Right hindlimb (tissue), 1 donor: ENCODE measurements at places on chromosomes 7 and 10.

- DNase-seq = no peak
Measured at GRCh38 chr7:87210506-87210905, 9.0 kb downstream of the TMEM243 start.

DNA sequence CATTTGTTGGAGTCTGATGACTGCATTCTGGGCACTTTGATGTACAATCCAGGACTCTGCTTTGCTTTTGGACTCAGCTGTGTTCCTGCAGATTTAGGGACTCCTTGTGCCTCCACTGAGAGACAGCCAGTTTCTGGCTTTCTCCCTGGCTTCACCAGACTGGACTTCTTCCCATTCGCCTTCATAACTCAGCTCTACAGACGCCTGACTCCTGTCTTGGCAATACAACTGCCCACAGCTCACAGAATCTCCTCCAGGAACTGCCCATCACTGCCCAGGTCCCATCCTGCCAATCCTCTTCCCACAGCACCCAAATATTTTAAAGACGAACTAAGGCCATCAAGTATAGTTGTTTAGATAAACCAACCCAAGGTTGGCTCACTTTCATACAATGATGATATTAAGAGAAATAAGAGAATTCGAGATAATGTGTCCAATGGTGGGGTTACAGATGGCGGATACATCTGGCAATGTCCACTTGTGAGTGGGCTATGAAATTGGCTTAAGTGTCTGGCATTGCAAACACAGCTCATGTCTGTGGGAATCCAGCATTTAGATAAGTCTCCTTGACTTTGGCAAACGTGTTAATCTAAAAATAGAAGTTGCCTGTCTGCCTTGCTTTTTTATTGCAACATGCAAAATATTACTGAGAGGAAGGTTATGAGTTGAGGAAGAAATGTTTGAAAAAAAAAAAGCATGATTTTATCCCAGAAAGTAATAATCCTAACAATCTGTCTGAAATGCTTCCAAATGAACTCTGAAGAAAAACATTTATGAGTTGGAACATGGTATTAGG lies 95.1 kb downstream of the ITGA8 start:
- DNase-seq = no peak

DNA sequence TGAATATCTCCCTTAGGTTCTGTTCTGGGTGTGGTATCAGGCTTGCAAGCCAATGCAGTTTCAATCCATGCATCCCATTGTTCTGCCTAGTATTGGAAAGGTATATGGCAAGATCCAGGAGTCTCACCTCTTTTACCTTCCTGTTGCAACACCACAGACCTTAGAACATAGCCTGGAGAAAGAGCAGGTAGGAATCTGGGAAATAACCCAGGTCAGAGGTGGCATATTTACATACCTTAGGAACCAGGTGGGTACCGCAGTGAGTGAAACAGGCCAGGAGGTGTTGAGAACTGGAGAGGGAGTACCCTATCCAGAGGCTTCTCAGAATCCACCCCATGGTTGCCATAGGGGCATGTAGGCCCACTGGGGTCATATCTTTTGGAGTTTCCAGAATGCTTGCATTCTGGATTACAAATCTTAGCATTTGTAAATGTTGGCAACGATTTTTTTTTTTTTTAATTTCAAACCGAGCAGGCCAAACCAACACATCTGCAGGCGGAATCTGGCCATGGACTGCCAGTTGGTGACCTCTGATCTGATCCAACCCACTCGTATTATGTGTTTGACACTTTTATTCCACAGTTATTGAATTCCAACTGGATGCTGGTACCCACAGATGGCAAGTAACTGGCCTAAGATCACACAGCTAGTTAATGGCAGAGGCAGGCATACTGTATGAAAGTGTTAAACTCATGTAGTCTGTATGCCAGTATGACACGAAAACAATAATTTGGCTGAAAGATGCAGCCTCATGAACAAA lies 180.3 kb upstream of the TCF7L2 start:
- DNase-seq = no peak

GRCh38 chr7:76225379-76225778 lies 23.7 kb downstream of the SRRM3 start:
- peak; percentile 65 for DNase-seq

- no peak for DNase-seq
Measured at GRCh38 chr10:98316170-98316569, 48.2 kb upstream of the LOXL4 start.

- DNase-seq = no peak
Measured at GRCh38 chr10:43817368-43817767, 168.7 kb upstream of the ZNF32 start.

- DNase-seq = no peak
Measured at GRCh38 chr10:119131512-119132240, 27.8 kb downstream of the DENND10 start.

- no peak for DNase-seq
Measured at GRCh38 chr10:84015877-84016595, 123.3 kb upstream of the GHITM start.

DNA sequence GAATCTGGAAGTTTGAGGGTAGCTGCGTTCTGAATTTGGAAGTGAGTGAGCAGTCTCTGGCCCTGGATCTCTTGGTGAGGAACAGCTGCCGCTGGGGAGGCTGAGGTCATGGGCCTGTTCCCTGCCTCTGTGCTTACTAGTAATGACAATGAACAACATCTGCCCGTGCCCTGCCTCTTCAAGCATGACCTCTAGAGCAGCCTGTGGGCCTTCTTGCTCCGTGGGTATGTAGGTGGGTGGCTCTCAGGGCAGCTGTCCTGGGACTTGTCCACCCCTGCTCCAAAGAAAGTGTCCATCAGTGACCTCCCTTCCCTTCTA lies 186.2 kb downstream of the CXCL12 start:
- DNase-seq = no peak

- DNase-seq = no peak
Measured at GRCh38 chr10:118504467-118505205, 90.8 kb downstream of the PRLHR start.

GRCh38 chr10:12556039-12556438 lies 206.7 kb downstream of the CAMK1D start:
- DNase-seq = no peak

DNA sequence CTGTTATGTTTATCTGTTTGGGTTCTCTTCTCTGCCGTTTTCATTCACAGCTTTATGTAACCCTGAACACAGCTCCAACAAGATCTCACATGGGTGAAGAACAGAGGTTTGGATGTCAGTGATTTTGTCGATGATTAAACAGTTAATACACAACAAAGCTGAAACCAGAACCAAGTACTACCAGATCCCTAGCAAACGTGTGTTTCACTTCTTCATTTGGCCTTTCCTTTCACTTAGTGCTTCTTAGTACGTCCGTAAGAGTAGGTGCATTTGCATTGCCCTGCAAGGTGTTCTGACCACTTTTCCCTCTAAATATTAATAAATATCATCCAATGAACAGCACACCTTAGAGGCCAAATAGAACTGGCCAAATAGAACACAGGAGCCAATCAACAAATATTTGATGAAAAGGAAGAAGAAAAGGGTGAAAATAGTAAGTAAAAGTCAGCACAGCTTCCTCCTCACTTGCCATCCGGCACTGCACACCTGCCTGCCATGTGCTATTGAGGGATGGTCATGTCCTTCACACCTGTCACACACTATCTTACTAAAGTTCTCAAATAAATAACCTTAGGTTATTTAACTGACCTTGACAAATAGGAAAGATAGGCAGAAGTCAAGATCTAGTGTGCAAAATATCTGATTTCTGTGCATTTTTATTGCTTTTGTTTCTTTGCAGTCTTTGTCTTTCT lies 252.6 kb upstream of the ANKRD30A start:
- DNase-seq = no peak

GRCh38 chr10:30813872-30814481 lies 184.4 kb upstream of the LYZL2 start:
- no peak for DNase-seq

GRCh38 chr10:77077316-77077945 lies 560.2 kb downstream of the KCNMA1 start:
- no peak for DNase-seq

DNA sequence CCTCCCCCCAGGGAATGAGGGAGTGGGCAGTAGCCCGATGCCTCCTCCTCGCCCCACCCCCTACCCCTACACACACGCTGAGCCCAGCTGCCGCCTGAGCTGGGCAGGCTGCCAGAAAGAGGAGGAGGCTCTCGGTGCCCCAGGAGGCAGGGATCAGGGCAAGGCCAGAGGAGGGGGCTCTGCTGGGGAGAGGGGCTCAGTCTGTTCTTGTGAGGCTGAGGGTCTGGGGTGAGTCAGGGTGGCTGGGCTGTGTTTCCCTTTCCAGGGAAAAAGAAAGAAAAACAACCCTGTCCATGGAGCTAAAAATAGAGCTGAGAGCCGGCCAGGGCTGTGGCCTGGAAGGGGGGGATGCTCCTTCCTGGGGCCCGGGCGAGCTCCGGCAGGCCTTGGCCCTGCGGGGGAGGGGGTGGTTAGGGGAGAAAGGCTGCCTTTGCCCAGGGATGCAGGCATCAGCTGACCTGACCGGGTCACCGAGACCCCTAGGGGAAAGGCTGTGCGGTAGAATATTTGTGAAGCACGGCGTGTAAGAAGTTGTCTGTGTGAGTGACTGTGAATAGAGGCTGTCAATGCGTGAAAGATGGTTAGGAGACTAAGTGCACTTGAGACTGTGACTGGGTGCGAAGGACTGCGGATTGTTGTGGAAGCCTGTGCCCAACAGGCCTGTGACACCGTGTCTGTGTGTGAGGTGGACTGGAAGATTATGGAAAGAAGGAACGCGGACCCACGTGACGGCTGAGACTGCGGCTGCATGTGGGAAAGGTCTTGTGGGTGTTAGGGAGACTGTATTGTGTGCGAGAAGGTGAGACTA lies 1.2 kb upstream of the LZTS2 start:
- DNase-seq = peak; percentile 94

GRCh38 chr10:131143425-131144165 lies 167.9 kb downstream of the TCERG1L start:
- no peak for DNase-seq

GRCh38 chr7:95901006-95901405 lies 128.7 kb downstream of the DYNC1I1 start:
- no peak for DNase-seq

GRCh38 chr10:124009231-124010015 lies 84.0 kb downstream of the CHST15 start:
- no peak for DNase-seq

GRCh38 chr10:72502581-72502980 lies 123.3 kb downstream of the MICU1 start:
- DNase-seq = no peak

DNA sequence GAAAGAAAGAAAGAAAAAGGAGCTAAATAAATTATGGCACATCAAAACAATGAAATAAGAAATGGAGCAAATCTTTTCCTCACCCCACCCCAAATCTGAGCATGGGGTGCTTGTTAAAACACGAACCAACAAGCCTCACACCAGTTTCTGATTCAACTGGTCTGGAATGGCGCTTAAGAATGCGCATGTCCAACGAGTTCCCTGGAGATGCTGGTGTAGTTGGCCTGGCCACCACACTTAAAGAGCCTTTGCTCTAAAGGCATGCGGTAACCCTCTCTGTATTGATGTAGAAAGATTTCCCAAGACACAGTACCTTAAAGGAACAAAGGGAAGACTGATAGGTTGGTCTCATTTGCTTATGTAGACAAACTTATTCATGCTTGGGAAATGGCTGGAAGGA lies 49.1 kb upstream of the STEAP1B start:
- DNase-seq = no peak

- no peak for DNase-seq
Measured at GRCh38 chr7:97226541-97226940, 109.0 kb downstream of the SDHAF3 start.

- DNase-seq = no peak
Measured at GRCh38 chr7:145817687-145818086, 298.9 kb upstream of the CNTNAP2 start.

GRCh38 chr7:17041324-17041723 lies 159.5 kb upstream of the AGR3 start:
- no peak for DNase-seq

DNA sequence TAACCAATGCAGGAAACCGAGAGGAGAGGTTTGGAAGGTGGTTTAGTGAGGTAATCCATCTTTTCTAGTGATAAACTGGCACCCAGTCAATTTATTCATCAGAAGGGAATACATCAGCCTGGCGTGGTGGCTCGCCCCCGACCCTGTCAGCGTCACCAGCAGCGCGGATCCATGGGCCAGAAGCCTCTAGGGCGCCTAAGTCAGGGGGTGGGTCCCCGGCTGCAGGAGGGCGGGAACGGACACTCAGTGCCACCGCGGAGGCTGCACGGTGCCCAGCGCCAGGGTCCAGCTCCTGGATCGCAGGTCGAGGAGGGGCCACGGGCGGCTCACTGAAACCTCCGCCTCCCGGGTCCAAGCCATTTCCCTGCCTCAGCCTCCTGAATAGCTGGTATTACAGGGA lies 866 bp upstream of the ANKRD30A start:
- DNase-seq = no peak

- no peak for DNase-seq
Measured at GRCh38 chr7:116686812-116687419, 14.9 kb downstream of the MET start.

DNA sequence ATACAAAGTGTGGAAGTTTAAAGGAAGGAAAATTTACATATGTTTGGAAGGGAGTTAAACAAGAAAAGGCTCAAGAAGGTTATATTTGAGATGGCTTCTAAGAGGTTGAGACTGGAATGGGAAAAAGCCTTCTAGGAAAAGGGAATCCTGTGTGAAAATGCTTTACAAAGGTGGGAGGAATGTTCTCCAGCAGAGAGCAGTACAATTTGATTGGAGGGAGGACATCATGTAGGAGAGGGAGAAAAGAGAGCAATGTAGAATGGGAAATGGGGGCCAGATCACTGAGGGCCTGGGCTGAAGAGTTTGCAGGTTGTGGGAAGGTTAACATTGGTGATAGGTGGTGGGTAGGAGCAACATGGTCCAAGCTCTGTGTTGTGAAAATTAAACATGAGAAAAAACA lies 366.9 kb downstream of the XPNPEP1 start:
- DNase-seq = no peak

DNA sequence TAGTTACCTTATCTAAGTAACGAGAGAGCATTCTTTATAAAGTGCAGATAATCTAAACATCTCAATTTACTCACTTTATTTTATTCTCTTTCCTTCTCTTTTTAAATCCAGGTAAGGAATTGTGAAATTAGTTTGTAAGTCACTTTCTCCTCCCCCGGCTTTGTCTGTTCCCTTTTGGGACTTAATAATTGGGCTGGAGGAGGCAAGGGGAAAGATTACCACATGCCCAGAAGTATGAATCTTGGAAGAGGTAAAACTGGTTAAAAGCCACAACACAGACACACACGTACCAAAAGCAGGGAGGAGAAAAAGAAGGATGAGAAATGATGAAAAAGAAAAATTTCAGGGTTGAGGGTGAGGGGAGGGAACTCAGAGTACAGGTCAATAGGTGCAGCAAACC lies 63.3 kb upstream of the LRRC17 start:
- no peak for DNase-seq

GRCh38 chr7:29811586-29811985 lies 5.3 kb downstream of the WIPF3 start:
- peak; percentile 35 for DNase-seq

- no peak for DNase-seq
Measured at GRCh38 chr10:22548344-22548743, 166.0 kb downstream of the PIP4K2A start.

DNA sequence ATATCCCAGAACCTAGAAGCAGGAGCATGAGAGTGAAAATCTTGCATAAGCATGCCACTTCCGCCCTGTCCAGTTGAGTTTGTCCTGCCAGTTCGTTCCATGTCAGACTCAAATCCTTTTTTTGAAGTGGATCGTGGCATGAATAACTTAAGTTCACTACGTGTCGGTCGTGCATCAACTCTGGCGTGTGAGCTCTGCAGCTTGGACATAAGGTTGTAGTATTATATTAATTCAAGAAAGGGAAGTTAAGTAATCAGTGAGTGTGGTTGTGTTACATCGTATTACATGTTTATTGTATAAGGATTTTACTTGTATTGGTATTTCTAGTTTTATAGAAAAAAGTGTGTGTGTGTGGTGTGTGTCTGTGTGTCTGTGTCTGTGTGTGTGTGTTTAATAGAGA lies 23.0 kb downstream of the CDC123 start:
- no peak for DNase-seq
